Stimulated activated CD4-positive, alpha-beta T cell treated with anti-CD3 and anti-CD28 coated beads, Interleukin-1b, Interleukin-23, amount 100 ng/mL, for 4 hours (primary cell): ENCODE measurements at places on chromosomes 13 and 19.

DNA sequence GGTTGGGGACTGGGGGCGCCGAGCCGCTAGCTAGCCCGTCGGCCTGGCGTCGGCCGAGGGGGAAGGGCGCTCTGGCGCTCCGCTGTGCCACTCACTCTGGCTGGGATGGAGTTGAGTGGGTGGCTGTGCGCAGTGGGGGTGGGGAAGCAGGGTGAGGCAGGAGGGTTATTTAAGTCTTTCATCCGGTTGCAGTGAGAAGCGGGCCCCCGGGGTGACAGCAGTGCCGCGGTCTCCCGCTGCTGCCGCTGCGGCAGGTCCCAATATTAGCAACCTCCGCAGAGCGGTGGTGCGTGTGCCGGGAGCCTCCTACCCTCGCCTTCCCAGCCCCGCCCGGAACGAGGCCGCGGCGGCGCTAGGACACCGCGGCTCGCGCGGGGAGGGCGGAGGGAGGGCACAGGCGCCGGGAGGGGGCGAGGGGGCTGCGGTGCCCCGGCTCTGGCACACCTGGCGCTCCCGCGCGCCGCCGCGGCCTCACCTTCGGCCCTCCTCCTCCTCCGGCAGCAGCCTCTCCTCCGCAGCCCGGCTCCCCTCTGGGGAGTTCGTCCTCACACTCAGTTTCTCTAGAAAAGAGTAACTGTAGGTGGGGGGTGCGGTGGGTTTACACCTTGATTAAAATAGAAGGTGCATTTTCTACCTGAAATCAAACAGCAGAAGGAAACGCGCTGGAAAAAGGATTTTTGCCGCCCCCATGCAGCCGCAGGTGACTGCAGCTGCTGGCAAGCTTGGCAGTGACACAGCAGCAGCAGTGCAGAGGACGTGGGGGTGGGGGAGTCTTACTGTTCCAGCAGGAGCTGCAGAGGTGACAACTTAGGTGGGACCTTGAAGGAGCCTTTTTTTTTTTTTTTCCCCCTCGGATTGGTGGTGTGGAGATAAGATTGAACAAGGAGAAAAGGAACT is 4.5 kb downstream of the FGF9 start:
- peak; percentile 27 for DNase-seq

- peak; percentile 57 for DNase-seq
Measured at GRCh38 chr19:1104311-1105007, 665 bp downstream of the GPX4 start.

GRCh38 chr13:95368998-95369397 is 67.7 kb upstream of the ABCC4 start:
- no peak for DNase-seq

GRCh38 chr13:63166345-63166744 is 1750.7 kb upstream of the PCDH20 start:
- DNase-seq: no peak

GRCh38 chr13:49436890-49437289 is 7.0 kb downstream of the CAB39L start:
- no peak for DNase-seq

GRCh38 chr19:48674216-48674809 is 1.5 kb upstream of the NTN5 start:
- DNase-seq: no peak
